ENCODE measurements at places on chromosomes 16 and 17. TPM values are rescaled to one million over a fixed set of nuclear protein-coding genes. Genes with fewer than 3 reads are reported as not detected.

- no peak for DNase-seq
- H3K4me3 ChIP-seq, result no peak overlapping the region
- H3K27me3 ChIP-seq, result no peaks in the 10 kb centered on the region
Observed at GRCh38 chr16:83011939-83012338, 385.2 kb downstream of the CDH13 start.

GRCh38 chr17:75478508-75478907 lies 22.1 kb downstream of the TMEM94 start:
- no peak for DNase-seq
- H3K36me3 ChIP-seq, result no peaks in the 10 kb centered on the region
- peaks cover 50% of the 10 kb centered on the region for H3K4me1 ChIP-seq
- H3K4me3 ChIP-seq, result no peak overlapping the region

DNA sequence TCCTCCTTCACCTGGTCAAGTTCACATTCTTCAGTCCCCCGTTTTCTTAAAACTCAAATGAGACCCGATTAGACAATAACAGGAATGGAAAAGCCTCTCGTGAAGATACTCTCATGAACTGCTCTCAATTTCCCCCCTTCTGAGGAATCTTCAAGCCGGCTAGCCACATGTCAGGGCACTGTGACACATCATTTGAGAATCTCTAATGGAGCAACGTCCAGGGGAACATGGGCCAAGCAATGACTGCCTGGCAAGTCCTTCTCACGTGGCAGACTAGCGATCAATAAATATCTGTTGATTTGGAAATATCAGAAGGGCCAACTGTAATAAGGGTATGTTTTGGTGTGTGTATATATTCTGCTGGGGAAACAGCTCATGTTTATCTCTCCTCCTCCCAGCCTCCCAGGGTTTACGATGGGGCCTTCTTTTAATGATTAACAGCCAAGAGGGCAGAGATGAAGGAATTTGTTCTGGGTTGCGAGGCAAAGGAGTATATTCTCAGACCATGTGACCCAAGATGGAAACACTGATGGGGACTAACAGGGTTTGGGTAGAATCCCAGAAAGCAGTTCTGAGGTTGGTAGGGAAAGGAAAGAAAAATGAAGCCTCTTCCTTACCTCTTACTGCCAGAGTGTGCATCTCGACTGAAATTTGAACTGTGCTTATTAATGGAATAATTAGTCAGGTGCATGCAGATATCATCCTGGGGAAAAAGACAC lies 21.4 kb downstream of the TTLL6 start:
- peak overlapping the region; percentile 59 for H3K27ac ChIP-seq
- H3K27me3 ChIP-seq, result no peaks in the 10 kb centered on the region
- peak; percentile 93 for DNase-seq
- no peaks in the 10 kb centered on the region for H3K36me3 ChIP-seq
- H3K4me1 ChIP-seq, result peaks cover 19% of the 10 kb centered on the region

DNA sequence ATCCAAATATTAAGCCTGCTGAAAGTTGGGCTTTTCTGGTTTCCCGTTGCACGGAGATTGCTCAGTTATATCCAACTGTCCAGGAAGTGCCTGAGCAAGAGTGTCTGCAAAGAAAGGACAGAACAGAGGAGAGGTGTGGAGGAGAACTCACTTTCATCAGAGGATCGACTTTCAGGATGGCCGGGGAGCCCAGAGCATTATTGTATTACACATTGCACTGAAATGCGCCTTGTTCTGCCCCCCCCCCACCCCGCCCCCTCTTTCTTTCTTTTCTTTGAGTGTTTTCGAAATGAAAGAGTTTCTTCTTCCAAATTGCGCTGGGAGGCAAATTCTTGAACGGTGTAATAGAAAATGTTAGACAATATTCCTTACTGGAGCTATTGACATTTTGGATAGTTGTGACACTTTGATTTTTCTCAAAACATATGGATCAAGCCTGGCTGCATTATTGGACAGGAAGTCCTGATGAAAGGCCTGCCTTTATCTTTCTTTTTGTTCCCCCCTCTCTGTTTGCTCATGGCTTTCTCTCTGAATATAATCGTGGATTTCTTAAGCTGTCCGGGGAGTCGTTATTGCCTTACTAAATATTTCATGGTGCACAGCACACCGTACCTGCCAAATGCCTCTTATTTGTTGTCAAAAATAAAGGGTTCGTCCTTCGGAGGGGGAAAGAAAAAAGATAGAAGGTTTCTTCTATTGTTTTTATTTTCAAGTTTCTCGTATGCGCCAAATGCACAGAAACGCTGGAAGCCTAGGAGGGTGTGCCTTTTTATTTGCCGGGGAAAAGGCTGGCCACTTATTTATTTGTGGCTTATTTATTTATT lies 110.8 kb downstream of the IRX3 start:
- no peak overlapping the region for H3K4me3 ChIP-seq
- H3K36me3 ChIP-seq, result no peaks in the 10 kb centered on the region
- no peak for DNase-seq
- H3K4me1 ChIP-seq, result peaks cover 4% of the 10 kb centered on the region
- H3K27ac ChIP-seq, result no peak overlapping the region
- no peaks in the 10 kb centered on the region for H3K27me3 ChIP-seq

- DNase-seq, result no peak
- H3K4me1 ChIP-seq, result no peaks in the 10 kb centered on the region
- H3K4me3 ChIP-seq, result no peak overlapping the region
- H3K36me3 ChIP-seq, result no peaks in the 10 kb centered on the region
- no peaks in the 10 kb centered on the region for H3K27me3 ChIP-seq
Observed at GRCh38 chr16:72427051-72427782, 255.3 kb upstream of the PMFBP1 start.

DNA sequence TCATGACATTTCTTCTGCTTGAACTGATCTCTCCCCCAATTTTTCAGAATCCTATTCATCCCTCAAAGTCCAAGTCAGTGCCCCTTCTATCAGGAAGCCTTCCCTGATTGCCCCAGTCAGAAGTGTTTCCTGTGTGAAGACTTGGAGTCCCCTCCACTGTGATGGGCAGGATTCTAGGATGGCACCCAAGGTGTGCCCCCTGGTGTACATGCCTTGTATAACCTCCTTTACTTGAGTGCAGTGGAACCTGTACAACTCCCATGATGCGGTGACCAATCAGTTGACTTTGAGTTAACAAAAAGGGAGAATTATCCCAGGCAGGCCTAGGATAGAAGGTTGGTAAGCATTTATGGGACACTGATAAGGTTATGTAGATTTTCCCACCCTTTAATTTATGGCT lies 23.4 kb downstream of the MYH13 start:
- no peak overlapping the region for H3K4me3 ChIP-seq
- H3K27me3 ChIP-seq, result no peaks in the 10 kb centered on the region
- no peak overlapping the region for H3K27ac ChIP-seq
- no peak for DNase-seq
- no peaks in the 10 kb centered on the region for H3K4me1 ChIP-seq

GRCh38 chr17:39239640-39240314 lies 14.0 kb upstream of the STAC2 start:
- H3K4me3 ChIP-seq, result no peak overlapping the region
- peak; percentile 60 for DNase-seq
- no peaks in the 10 kb centered on the region for H3K27me3 ChIP-seq
- no peaks in the 10 kb centered on the region for H3K36me3 ChIP-seq
- no peaks in the 10 kb centered on the region for H3K4me1 ChIP-seq
- no peak overlapping the region for H3K27ac ChIP-seq

DNA sequence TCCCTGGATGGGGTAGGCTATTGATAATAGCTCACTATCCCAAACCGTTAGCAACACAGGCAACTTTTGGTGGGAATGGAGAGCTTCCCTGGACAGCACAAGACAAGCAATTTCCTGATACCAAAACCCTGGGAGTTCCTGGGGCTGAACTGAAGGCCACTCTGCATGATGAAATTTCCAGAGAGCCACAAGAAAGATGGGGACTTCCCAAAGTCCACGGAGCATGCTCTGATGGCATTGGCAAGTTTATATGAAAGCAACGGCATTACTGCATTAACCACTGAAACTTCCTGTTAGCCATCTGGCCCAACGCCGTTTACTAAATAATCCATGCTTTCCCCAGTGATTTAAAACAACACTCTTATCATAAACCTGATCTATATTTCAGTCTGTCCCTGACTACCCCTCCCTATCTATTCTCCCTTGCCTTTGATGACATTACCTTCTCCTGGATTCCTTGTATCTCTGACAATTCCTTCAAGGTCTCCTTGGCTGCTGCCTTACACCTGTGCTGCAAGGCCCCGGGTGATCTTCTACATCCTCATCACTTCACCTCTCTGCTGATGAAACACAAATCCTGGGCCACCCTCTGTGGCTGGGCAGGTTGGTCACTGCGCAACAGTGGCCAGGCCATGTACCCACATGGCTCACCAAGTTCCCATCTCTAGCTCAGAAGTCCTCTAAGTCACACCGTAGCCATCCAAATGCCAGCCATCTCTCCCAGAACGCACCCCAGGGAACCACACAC lies 108.5 kb upstream of the RCVRN start:
- DNase-seq, result no peak
- H3K4me3 ChIP-seq, result no peak overlapping the region
- H3K27me3 ChIP-seq, result no peaks in the 10 kb centered on the region
- no peaks in the 10 kb centered on the region for H3K4me1 ChIP-seq
- no peak overlapping the region for H3K27ac ChIP-seq
- no peaks in the 10 kb centered on the region for H3K36me3 ChIP-seq

DNA sequence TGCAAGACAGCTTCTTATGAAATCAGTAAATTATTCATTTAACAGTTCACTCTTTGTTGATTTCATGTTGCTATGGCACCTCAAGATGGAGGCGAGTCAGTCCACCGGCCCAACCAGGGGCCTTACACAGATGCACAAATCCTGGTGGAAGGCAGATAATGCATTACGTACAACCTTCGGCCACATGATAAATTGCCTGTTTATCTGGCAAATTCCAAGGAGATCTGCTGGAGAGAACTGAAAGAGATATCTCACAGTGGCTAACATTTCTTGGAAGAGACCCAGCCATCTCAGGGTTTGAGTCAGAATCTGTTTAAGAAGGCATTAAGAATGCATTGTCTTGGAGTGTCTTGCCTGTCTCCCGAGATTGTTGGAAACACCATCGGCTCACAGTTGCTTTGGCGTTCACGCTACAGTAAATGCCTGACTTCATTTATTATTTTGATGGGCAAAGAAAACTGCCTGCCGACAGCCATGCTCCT lies 225.6 kb downstream of the MSI2 start:
- H3K27ac ChIP-seq, result no peak overlapping the region
- H3K27me3 ChIP-seq, result no peaks in the 10 kb centered on the region
- peaks cover under 1% of the 10 kb centered on the region for H3K36me3 ChIP-seq
- H3K4me1 ChIP-seq, result no peaks in the 10 kb centered on the region
- no peak overlapping the region for H3K4me3 ChIP-seq
- peak; percentile 51 for DNase-seq

DNA sequence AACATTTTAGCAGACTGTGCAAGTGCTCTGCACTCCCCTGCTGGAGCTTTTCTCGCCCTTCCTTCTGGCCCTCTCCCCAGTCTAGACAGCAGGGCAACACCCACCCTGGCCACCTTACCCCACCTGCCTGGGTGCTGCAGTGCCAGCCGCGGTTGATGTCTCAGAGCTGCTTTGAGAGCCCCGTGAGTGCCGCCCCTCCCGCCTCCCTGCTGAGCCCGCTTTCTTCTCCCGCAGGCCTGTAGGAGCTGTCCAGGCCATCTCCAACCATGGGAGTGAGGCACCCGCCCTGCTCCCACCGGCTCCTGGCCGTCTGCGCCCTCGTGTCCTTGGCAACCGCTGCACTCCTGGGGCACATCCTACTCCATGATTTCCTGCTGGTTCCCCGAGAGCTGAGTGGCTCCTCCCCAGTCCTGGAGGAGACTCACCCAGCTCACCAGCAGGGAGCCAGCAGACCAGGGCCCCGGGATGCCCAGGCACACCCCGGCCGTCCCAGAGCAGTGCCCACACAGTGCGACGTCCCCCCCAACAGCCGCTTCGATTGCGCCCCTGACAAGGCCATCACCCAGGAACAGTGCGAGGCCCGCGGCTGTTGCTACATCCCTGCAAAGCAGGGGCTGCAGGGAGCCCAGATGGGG lies 3.1 kb downstream of the GAA start:
- H3K4me1 ChIP-seq, result peaks cover 3% of the 10 kb centered on the region
- peaks cover 2% of the 10 kb centered on the region for H3K27me3 ChIP-seq
- no peak for DNase-seq
- no peak overlapping the region for H3K4me3 ChIP-seq
- no peak overlapping the region for H3K27ac ChIP-seq

DNA sequence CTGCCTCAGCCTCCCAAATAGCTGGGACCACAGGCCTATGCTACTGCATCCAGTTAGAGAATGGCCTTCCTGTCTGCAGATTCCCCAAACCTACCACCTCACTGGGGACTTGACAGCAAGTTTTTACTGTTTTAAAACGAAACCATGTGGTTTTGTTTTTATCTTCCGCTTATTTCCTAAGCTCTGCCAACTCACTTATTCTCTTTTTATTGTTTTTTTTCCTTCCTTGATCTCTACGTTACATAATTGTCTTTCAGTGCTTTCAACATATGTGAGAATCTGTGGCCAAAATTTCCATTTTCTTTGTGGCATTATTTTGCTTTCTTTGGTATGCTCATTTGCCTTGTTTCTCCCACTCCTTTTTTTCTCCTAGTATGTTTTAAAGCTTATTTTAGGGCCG lies 14.6 kb upstream of the SLC38A7 start:
- H3K4me3 ChIP-seq, result no peak overlapping the region
- H3K27me3 ChIP-seq, result no peaks in the 10 kb centered on the region

GRCh38 chr17:32936894-32937500 lies 9.0 kb downstream of the TMEM98 start:
- H3K4me3 ChIP-seq, result no peak overlapping the region
- no peaks in the 10 kb centered on the region for H3K27me3 ChIP-seq
- peak; percentile 91 for DNase-seq
- H3K27ac ChIP-seq, result peak overlapping the region; percentile 73

GRCh38 chr16:57736419-57737351 lies 1.1 kb downstream of the KATNB1 start:
- no peaks in the 10 kb centered on the region for H3K36me3 ChIP-seq
- H3K4me1 ChIP-seq, result peaks cover 1% of the 10 kb centered on the region
- peak; percentile 88 for DNase-seq
- H3K27ac ChIP-seq, result peak overlapping the region; percentile 88

DNA sequence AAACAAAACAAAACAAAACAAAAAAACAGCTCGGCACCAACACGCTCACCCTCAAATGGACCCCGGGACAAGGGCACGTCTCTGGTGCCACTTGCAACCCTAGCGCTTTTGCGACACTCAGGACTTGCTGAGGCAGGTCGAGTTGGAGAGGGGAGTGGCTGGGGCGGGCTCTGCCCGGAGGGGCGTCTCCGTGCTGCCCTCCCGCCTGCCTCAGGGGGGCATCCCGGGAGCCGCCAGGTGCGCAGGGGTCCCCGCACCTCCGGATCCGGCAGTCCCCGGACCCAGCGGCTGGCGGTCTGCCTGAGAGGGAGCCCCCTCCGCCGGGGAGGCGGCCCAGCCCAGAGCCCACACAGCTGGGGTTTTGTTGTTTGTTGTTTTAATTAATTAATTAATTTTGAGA lies at the start of gene SLC52A1:
TSS of gene SLC52A1 (minus strand) at position 112 of the 400 bp plus-strand sequence. CDS start 820 bp downstream, outside the sequence.
- no peaks in the 10 kb centered on the region for H3K4me1 ChIP-seq
- no peaks in the 10 kb centered on the region for H3K27me3 ChIP-seq
- DNase-seq, result peak; percentile 71
- H3K36me3 ChIP-seq, result peaks cover 10% of the 10 kb centered on the region
- H3K27ac ChIP-seq, result no peak within 1 kb of the TSS

- peaks cover 56% of the 10 kb centered on the region for H3K36me3 ChIP-seq
- no peaks in the 10 kb centered on the region for H3K27me3 ChIP-seq
- peaks cover 22% of the 10 kb centered on the region for H3K4me1 ChIP-seq
Observed at GRCh38 chr17:78387977-78388941, 9.8 kb downstream of the PGS1 start.

Gene RGS11
- polyA plus RNA-seq, result 3.6 TPM

Gene SCRN2
- 46.0 TPM for polyA plus RNA-seq

Gene ITPRIPL2
- polyA plus RNA-seq, result 7.0 TPM

Gene ODAD4
- polyA plus RNA-seq, result not detected

Gene LLGL1
- 2.5 TPM for polyA plus RNA-seq

Gene KIF2B
- not detected for polyA plus RNA-seq

Gene SGCA
- 0.96 TPM for polyA plus RNA-seq

Gene SCPEP1
- polyA plus RNA-seq, result 16.8 TPM

Data from small intestine (tissue), 16 donors.